ENCODE measurements at places on chromosomes 2 and 18. TPM values are rescaled to one million over a fixed set of nuclear protein-coding genes. Genes with fewer than 3 reads are reported as not detected.
A peak's percentile ranks its signal among the peaks of the same experiment; 100 is the strongest.

The ALKAL2 gene
- 16.0 TPM for polyA plus RNA-seq

The HTR2B gene
- polyA plus RNA-seq, result 0.61 TPM

DNA sequence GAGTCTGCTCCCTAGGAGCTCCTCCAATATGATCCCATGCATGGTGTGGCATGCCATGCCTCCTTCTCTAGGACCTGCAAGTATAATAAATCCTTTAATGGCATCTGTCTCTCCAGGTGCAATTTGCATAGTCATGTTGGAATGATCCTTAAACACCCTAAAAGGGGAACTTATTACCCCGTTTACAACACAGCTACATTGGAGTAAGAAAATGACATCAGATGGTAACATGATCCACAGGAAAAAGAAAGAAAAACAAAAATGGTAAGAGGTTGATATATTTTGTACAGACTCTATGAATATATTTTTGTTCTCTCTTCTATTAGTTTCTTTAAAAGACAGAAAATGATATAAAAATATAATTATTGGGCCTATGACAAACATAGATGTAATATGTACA, 79.0 kb downstream of the CRACDL start:
- DNase-seq, result no peak

The ZFAND2B gene
- 45.9 TPM for polyA plus RNA-seq

The ACTG2 gene
- 110 TPM for polyA plus RNA-seq

The SEMA4C gene
- polyA plus RNA-seq, result 51.1 TPM

The MREG gene
- 17.7 TPM for polyA plus RNA-seq

The GALNT14 gene
- 7.6 TPM for polyA plus RNA-seq

The TRABD2A gene
- 23.9 TPM for polyA plus RNA-seq

DNA sequence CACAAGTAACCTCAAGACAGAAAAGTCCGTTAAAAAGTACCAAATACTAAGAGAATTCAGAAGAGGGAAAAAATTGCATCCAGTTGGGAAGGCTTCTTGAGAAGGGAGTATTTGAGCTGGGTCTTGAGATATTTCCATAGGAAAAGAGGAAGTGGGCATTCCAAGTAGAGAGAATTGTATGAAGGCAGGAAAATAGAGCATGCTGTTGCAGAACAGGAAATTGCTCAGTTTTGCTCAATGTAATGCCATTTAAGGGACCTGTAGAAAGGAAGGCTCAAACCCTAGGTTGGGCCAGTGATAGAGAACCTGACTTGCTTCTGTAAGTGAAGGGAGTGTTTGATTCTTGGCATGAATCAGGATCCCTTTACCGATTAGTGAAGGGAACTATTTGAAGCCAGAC, 1.0 kb upstream of the ZC3H8 start:
- no peak for DNase-seq

GRCh38 chr18:63763831-63764600, 11.2 kb upstream of the SERPINB7 start:
- DNase-seq, result no peak

DNA sequence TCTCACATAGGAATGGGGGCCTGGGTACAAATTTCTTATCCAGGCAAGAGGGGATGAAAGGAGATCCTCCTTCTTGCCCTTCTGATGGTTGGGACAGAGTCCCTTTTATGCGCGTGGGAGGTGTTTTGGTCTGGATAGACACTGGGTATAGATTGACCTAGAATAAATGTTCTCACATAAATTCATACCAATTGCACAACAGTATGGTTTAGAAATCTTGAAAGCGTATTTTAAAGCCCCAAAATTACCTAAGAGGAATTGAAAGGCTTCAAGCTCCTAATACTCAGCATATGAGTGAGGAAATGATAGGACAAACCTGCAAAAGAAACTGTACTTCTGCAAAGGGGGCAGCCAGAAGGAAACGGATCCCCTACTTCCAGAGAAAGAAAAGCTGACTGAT, 2.6 kb upstream of the BCL2 start:
- DNase-seq, result no peak

DNA sequence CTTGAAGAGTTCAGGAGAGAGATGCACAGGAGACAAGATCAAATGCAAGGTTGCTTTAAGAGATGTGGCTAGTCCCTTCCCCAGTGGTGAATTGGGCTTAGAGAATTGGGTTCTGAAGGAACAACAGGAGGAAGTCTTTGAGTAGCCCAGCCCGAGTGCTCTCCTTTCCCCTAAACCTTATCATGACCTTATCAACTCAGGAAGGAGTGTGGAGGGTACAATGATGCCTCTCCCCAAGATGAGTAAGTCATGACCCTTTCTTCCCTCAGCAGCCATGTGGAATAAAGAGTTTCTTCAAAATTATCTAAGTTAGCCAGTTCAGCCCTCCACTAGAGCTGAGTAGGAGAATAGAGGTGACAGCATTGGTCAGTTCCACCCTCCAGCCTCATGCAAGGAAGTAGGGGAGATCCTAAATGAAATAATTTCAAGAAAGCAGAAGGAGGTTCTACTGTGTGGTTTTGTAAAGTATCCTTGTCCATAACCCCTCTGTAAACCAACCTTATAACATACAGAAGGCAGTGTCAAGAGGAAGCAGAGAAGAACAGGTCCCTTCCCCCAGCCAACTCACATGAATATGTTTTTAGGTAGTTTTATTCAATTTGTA, 88.4 kb downstream of the ARHGAP15 start:
- DNase-seq, result no peak

The EML6 gene
- polyA plus RNA-seq, result 2.0 TPM

- DNase-seq, result no peak
Measured at GRCh38 chr2:162114271-162114670, 37.8 kb downstream of the GCG start.

The PKDCC gene
- 182 TPM for polyA plus RNA-seq

- DNase-seq, result peak; percentile 57
Measured at GRCh38 chr2:121999264-121999663, 243.8 kb downstream of the TSN start.

The FNDC4 gene
- polyA plus RNA-seq, result 17.1 TPM

- DNase-seq, result no peak
Measured at GRCh38 chr2:10412380-10412779, 35.7 kb downstream of the ODC1 start.

DNA sequence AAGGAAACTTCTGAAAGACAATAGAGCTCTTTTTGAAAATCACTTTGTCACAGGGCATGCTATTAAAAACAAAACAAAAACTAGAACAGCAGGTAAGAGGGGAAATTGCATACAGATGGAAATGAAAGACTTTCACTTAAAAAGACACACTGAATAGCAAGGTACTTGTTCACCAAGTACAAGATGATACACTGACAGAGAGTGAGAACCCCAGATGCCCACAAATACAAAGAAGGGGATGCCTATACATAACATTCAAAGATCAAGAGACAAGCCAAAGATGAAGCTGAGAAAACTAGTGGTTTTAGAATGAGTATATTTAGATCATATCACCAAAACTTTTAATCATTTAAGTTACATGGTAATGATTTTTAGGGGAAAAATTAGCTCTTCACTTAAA, 60.7 kb downstream of the ASXL2 start:
- DNase-seq, result no peak

GRCh38 chr18:69895066-69896047, 52.3 kb downstream of the CD226 start:
- no peak for DNase-seq

The KCNG2 gene
- 0.20 TPM for polyA plus RNA-seq

DNA sequence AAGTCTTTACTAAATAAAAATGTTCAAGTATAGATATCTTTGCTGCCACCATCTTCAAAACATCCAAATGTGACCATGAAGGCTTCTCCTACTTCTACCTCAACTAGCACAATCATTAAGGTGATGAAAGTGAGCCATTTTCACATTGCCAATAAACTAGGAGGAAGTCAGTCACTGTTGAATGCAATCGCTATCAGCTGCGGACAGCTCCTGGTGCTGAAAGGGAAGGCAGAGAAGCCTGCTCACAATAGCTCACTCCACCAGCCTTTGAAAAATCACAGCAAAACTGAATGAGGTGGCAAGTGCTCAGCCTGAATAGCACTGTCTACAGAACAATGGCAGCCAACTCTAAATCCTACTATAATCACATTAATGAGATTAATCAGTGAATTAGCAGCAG, 2.2 kb downstream of the MYT1L start:
- DNase-seq, result no peak
